ENCODE measurements at places on chromosomes 6 and 20.

DNA sequence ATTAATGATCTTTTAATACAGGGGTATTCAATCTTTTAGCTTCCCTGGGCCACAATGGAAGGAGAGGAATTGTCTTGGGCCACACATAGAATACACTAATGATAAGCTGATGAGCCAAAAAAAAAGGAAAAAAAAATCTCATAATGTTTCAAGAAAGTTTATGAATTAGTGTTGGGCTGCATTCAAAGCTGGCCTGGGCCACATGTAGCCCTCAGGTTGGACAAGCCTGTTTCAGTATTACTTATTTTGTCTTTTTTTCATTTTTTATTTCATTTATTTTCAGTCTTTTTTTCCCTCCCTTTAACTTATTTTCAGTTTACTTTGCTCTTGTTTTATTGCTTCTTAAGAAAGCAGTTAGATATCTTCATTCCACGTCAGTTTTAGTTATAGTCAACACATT, 2171.8 kb upstream of the DEFB115 start:
- no peak for DNase-seq

DNA sequence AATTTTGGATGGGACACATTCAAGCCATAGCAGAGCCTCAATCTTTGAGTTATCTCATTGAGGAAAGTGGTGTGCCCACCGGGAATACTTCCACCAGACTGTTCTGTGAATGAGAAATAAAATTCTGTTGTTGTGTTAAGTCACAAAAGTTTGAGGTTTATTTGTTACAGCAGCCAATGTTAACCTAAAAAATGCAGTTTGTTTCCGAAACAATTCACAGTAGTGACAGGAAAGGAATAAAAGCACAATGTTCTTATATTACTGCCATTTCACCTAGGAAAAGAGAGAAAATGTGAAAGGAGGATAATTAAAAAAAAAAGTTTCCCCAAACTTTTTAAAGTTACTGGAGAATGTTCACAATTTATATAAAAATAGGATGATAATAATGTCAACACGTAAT, 344.6 kb downstream of the CD83 start:
- no peak for DNase-seq

- DNase-seq, result no peak
Observed at GRCh38 chr20:41382791-41383305, 16.2 kb upstream of the EMILIN3 start.

DNA sequence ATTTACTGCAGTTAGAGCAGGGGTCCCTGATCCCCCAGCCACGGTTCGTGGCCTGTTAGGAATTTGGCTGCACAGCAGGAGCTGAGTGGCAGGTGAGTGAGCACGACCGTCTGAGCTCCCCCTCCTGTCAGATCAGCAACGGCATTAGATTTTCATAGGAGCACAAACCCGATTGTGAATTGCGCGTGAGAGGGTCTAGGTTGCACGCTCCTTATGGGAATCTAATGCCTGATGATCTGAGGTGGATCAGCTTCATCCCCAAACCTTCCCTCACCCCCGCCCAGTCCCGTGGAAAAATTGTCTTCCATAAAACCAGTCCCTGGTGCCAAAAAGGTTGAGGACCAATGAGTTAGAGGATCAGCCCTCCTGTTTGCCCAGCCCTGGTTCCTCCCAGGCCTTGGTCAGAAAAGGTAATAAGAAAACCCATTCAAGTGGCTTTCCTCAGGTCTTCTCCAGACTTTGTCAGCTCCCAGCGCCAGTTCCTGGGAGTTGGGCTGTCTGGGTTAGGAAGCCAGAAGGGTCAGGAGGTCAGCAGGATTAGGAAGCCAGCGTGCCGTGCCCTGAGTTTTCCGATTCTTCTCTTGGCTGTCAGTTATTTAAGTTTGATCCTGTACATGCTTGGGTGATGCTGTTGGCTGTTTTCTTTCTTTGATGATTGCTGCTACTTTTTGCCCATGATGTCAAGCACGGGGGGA, 139.9 kb upstream of the PMEPA1 start:
- peak; percentile 3 for DNase-seq

DNA sequence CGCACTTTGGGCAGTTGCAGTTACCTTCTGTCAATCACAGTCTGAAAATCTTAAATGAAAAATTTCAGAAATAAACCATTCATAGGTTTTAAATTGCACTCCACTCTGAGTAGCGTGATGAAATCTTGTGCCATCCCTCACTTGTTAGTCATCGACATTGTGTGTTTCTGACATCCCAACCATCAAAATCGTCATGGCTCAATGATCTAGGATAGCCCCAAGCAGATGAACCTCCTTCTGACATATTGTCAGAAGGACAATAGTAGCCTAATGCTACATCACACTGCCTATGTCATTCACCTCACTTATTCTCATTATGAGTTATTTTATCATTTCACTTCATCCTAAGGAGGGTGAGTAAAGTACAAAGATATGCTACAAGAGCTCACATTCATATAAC, 284.8 kb downstream of the PTPRK start:
- no peak for DNase-seq

- DNase-seq, result no peak
Observed at GRCh38 chr6:151230277-151230577, 9.5 kb upstream of the AKAP12 start.

DNA sequence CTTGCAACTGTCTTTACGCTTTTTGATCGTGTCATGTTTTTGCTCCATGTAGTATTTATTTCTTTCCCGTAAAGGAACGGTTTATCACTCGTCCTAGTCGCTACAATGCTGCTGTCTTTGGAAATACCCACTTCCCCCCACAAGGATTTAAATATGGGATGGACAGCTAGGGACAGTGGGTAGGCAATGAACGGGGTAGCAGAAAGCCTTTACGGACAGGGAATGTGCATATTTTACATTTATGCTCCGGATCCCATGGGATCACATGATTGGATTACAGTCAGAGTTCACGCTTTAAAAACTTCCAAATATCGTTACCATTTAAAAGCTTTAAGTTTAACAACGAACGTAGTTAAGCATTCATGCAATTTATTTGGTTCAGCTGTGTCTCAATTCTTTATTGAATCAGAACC, 1.2 kb downstream of the HIVEP1 start:
- no peak for DNase-seq

GRCh38 chr20:38514185-38514584, 41.5 kb downstream of the RALGAPB start:
- no peak for DNase-seq

GRCh38 chr6:33929575-33930288, 125.9 kb upstream of the MLN start:
- DNase-seq, result no peak

DNA sequence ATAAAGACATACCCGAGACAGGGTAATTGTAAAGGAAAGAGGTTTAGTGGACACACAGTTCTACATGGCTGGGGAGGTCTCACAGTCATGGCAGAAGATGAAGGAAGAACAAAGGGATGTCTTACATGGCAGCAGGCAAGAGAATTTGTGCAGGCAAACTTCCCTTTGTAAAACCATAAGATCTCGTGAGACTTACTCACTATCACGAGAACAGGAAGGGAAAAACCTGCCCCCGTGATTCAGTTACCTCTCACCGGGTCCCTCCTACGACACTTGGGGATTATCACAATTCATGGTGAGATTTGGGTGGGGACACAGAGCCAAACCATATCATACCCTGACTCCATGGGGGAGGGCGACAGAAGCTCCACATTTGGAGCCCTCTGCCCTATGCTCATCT, 7.4 kb upstream of the VAPB start:
- DNase-seq, result no peak

DNA sequence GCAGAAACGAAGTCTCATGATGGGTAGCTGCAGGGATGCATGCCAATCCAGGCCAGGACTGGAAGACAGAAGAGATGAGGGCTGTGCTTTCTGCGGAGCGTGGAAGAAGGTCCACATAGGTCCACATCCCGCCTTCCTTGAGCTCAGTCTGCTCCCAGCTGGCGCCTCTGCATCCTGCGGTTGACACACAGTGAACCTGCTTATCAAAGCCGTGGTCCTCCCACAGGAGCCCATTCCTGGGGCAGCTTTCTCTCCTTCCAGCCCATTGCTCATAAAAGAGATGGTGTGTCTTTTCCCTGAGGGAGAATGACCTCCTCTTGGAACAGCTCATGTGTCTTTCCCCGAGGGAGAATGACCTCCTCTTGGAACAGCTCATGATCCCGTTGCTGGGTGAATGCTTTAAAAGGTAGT, 225.4 kb downstream of the CDH4 start:
- DNase-seq, result no peak

DNA sequence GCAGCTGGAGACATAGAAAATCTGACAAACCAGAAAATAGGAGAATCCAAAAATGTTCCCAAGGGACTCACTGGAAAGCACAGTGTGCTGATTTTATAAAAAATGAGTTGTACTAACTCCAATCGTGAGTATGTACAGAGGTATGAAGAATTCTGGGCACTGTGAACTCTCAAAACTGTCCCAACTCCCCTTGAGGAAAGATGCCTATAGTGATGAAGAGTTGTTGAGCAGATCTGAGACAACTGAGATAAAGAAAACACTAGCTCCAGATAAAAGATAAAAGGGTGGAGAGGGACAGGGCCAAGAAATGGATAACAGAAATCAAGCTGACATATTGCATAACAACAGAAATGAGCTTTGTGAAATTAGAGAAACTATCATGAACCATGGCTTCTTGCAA, 481.4 kb downstream of the MAFB start:
- no peak for DNase-seq

- DNase-seq, result peak; percentile 19
Observed at GRCh38 chr20:51678026-51678697, 90.0 kb downstream of the ATP9A start.

- DNase-seq, result no peak
Observed at GRCh38 chr6:37916675-37917074, 97.1 kb downstream of the ZFAND3 start.

DNA sequence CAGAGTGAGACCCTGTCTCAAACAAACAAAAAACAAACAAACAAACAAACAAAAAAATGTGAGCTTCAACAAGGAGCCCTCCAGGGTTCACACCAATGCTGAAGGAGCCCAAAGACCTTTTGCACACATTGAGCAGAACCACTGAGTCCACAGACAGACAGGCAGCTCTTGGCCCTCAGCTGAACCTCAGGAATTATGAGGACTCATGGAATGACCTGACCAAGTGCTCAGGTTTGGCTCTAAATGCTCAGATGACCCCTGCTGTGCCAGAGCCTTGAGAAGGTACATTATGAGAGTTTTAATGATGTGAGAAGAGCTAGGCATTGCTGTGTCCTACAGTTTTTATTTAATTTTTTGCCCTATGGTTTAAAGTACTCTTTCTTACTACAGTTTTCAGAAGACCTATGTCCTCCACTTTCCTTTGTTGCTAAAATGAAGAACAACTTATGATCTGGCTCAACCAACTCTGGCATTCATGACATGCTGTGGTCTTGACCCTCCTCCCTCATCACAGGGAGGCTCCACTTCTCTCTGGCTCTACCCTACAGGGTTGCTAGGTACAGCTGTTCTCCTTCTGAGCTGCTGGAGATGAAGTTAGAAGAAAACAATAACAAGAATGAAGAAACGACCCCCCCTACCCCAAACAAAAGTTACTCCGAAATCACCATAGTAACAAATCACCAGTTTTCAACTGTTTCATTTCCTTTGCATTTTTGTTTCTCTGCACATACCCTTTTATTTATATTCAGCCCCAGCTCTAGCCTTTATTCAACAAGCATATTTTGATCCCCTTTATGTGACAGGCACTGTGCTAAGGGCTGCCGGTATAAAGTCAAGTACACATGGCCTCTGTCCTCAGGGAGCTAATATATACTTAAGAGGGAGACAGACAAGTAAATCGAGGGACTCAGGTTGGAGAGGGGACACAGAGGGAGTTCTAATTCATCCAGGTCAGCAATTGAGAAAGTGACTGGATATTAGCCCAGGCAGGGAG, 128.7 kb upstream of the TRAF3IP2 start:
- no peak for DNase-seq

DNA sequence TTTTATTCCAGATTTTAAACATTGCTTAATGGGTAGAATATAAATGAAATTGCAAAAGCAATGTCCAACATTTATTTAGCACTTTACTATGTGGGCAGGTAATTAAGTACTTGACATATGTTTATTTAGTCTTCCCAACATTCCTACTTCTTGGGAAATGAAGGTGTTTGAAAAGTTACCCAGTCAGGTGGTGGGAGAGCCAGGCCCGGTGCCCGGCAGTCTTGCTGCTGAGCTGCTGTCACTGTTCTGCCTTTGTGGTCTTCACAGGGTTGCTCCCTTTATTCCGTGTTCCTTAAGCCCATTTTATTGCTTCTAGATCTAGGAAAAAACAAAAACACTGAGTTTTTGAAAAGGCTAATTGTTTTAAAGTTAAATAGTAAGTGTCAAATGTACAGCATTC, 42.6 kb upstream of the TULP4 start:
- DNase-seq, result no peak

DNA sequence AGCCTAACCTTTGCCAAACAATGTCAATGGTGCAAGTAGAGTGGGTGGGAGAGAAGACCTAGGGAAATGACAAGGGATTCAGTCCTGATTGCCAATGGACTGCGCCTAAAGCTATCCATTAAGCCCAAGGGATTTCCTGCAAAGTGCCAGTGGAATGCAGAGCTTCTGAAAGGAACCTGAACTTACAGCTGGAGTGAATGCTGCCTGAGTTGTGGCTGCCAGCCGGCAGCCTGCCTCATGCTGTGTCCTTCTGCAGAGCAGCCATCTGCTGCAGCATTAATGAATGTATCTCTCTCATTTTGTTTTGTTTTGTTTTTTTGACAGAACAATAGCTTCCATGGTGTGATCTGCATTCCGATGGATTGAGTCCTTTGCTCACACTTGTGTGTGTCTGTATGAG, 44.7 kb downstream of the SLC35F1 start:
- DNase-seq, result no peak

DNA sequence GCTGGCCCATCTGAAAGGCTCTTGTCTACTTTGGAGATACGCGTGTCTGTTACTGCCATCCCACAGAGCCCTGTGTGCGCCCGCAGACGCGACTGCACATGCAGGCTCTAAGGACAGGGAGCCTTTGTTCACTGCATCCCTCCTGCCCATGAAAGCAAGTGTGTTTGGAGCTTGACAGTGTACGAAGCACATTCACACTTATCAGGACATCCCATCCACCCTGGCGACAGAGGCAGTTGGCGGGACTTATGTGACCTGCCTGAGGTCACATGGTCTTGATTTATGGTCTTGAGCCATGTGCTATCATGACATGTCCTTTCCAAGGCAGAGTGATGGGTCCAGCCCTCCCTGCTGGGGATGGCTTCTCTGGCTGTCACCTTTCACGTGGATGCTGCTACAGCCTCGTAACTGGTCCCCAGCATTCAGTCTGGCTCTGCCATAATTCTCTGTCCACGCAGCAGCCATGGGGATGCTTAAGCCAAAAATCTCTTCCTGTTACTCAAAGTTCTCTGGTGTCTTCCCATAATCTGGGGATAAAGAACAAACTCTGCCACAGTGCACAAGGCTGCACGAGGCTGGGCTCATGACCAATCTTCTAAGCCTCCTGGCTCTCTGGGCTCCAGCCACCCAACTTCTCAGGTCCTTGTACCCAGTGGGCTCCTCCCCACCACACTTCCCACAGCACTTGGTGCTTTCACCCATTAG, 36.3 kb upstream of the FAM83D start:
- no peak for DNase-seq
